ENCODE measurements at places on chromosomes 5 and 9. TPM values are rescaled to one million over a fixed set of nuclear protein-coding genes. Genes with fewer than 3 reads are reported as not detected.

- no peak for DNase-seq
Measured at GRCh38 chr9:92980085-92980745, 32.9 kb downstream of the FGD3 start.

DNA sequence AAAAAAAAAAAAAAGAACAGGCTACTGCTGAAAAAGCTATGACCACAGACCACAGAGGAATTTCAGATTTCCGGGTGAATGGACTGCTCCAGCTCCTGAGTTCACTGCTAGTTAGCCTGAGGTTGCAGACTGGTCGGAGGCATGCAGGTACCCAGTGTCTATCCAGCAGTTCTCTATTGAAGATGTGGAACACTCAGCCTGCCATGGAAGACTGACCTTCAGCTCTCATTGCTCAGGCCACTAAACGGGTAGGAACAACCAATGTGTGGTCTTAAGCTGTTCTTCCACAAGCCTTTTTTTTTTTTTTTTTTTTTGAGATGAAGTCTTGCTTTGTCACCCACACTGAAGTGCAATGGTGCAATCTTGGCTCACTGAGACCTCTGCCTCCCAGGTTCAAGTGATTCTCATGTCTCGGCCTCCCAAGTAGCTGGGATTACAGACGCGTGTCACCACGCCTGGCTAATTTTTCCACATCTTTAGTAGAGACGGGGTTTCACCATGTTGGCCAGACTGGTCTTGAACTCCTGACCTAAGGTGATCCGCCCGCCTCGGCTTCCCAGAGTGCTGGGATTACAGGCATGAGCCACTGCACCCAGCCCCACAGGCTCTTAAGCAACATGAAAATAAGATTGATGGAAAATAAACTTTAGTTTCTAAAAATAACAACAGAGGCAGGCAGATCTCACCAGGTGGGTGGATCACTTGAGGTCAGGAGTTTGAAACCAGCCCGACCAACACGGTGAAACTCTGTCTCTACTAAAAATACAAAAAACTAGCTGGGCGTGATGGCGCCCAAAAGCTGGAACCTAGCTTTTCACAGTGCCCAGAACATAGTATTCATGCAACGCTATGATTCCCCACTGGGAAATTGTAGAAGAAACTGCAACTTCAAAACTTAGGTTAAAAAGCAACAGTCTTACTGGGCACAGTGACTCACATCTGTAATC, 20.0 kb upstream of the NPM1 start:
- DNase-seq: no peak

DNA sequence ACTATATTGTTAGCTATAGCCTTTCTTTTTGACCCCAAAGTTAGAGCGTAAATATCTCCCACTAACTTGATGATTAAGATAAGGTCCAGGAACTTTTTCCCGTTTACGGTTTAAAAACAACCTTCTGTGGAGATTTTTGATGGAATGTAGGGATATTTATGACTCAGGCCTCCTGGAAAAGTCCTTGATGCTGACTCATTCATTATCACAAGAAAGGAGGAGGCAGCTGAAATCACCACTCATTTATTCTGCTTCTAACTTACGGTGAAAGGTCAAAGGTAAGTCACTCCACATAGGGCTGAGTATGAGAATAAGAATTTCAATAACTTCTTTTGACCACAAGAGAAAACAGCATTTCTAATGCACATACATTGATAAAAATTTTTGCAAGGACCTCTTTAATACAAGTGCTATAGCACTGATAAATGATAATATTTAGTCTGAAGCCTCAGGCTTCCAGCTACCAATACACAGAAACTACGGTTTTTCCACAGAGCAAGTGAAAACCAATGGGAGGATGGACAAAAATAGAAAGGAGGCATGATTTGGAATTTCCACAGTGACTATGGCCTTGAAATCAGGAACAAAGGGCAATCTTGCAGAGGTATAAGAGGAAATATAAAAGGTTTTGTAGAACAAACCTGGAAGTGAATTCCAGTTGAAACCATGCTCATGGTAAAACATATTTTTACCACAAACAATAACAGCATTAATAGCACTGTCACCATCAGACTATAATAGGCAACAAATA, 146.5 kb downstream of the PPP2R2B start:
- no peak for DNase-seq

DNA sequence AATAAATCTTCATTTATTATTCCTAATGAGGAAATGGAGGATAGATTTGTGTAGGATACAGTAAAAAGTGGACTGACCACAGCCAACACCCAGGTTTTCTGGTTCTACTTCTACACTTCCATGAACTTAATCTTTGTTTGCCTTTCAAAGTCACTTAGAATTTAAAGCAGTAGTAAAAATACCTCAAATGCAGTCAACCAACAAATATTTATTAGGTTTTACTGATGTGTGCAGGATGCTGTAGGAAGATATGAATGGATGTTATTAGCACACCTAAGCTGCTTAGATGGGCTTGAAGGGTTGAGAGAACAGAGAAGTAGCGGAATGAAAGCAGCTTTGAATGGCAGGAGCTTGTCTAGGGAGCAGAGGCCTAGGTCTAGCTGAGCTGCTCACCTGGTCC, 201.1 kb downstream of the PALM2AKAP2 start:
- DNase-seq: no peak

- DNase-seq: no peak
Measured at GRCh38 chr5:166898166-166898565, 1393.3 kb upstream of the WWC1 start.

- peak; percentile 26 for DNase-seq
Measured at GRCh38 chr5:176959051-176959450, 47.5 kb downstream of the UIMC1 start.

DNA sequence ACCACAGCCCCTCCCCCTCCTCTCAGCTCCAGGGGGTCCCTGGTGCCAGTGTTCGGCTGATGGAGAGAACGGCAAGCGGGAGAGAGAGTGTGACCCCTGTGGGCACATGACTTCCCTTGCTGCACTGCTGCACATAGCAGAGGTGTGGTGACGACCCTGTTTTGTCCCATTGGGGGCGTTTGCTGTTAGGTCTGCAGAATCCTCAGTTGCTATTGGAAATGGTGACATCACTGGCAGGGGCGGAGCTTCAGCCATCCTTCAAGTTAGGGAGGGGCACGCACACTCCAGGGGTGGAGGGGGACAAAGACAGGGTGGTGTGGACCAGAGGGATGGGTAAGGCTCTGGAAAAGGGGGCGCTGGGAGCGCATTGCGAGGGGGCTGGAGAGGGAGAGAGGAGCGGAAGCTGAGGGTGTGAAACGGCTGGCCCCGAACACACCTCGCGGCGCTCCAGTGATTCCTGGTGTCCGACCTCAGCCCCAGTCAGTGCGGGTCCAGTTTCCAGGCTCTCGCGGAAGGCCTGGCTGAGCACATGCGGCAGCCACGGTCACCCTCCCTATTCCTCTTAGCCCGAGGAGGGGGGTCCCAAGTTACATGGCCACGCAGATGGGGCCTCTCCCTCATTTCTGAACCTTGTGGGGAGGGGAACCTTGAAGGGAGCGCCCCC, 764 bp upstream of the GRIN1 start:
- DNase-seq: no peak

DNA sequence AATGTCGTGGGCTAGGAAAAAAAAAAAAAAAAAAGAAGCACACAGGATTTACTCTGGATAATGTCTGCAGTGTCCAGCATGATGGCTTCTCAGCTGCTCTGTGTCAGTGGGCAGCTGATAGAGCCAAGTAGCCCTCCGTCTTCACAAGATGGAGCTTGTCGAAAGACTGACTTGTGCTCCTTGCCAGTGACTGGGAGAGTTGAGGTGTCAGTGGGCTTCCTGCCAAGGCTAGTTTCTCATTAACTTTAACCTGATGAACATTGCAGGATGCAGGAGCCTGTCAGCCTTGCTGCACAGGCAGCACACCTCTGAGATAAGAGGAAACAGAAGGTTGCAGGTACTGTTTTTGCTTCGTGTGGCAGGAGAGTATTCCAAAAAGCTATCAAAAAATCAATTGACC, 171.4 kb upstream of the SGCD start:
- DNase-seq: peak; percentile 27

DNA sequence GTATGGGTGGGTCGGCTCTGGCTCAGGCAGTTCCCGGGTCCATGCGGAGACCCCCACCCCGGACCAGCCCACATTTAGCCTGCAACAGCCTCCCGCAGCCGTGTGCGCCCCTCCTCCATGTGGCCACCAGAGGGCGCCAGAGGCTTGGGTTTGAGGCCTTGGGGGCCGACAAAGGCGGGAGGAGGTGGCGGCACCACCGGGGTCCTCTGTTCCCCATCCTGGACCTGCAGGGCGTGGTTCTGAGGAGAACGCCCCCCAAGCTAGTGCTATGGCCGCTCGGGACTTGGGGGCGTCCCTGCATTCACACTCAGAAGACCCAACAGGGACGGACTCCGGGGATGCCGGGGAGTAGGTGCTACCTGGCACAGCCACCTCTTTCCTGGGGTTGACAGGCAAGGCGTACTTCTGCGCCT, 16.5 kb downstream of the ASS1 start:
- no peak for DNase-seq

GRCh38 chr9:113763429-113763828, 112.7 kb upstream of the ZNF618 start:
- DNase-seq: no peak

DNA sequence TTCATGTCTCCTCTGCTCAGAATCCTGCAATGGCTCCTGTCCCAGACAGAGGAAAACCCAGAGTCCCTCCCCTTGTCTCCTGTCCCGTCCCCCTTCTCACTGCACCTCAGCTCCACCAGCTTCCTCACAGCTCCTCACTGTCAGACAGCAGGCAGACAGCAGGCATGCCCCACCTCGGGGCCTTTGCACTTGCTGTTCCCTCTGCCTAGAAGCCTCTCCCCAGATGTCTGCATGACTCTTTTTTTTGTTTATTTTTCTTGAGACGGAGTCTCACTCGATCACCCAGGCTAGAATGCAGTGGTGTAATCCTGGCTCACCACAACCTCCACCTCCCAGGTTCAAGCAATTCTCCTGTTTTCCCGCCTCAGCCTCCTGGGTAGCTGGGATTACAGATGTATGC, 8.8 kb upstream of the SLC6A7 start:
- DNase-seq: no peak

The NUP188 gene
- polyA plus RNA-seq: 53.9 TPM

The CLIC3 gene
- not detected for polyA plus RNA-seq

The ZNF879 gene
- polyA plus RNA-seq: 7.7 TPM

The SPINK1 gene
- polyA plus RNA-seq: 49.5 TPM

The SHLD3 gene
- polyA plus RNA-seq: 4.9 TPM

The HAVCR1 gene
- 4.6 TPM for polyA plus RNA-seq

The PCDHA8 gene
- polyA plus RNA-seq: 0.17 TPM

The CRHBP gene
- polyA plus RNA-seq: 24.2 TPM
